ENCODE measurements at places on chromosomes 1 and 21.

- no peak for DNase-seq
These were observed 111.4 kb upstream of the CDC42BPA start for GRCh38 chr1:227429447-227430359.

DNA sequence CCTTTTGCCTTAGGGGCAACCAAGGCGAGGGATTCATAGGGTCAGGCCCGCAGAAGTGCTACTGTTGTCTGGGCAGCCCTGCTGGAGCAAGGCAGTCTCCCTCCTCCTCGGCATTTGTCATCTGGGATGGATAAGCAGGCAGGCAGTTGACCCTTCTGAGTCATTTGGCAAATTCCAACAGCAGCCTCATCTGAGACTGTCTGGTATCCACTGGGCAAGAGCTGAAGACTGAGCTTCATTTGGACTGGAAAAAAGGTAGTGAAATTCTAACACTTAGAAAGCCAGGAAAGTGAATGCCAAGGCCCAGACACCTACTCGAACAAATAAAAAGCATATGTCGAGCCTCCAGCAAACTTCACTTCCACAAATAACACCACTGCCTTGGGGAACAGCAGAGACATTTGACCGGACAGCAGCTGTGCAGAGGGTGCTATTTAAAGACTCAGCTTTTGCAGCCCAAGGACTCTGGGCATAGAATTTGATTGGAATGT lies 4.0 kb upstream of the ZBTB40 start:
- no peak for DNase-seq

GRCh38 chr1:239388578-239388977 lies 2.2 kb downstream of the CHRM3 start:
- DNase-seq, result no peak

- no peak for DNase-seq
These were observed 140.5 kb downstream of the CACNA1E start for GRCh38 chr1:181623850-181624249.

DNA sequence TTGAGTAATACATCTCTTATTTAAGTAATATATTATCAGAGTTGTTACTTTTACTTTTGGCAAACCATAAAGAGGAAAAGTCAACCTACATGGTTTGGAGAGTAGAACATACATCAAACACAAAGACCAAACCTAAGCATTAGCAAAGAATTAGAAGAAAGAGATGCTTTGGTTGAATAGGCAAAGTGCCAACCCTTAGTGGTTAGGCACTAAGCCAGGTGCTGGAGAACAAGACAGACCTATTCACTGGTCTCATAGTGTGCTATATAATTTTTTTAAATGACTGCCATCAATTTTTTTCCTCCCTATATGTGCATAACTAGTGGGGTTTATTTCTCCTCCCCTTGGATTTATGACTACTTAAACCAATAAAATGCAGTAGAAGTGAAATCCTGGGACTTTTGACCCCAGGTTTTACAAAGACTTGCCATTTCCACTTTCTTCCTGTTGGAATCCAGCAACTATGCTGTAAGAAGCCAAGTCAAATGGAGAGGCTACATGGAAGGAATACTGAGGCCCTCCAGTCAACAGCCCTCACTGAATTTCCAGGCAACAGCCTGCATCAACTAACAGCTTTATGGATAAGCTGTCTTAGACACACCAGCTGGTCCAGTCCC lies 69.8 kb upstream of the HAO2 start:
- no peak for DNase-seq

DNA sequence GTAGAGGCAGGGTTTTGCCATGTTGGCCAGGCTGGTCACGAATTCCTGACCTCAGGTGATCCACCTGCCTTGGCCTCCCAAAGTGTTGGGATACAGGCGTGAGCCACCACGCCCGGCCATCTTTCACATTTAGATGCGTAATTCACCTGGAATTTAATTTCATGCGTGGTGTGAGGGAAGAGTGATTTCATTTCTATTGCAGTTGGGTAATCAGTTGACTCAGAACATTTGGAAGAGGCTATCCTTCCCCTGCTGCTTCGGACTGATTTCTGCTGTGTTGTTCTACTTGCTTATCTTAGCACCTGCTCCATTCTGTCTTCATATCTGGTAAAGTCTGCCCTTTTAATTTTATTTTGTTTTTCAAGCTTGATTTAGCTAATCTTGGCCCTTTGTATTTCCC lies 19.1 kb downstream of the DIP2A start:
- no peak for DNase-seq

DNA sequence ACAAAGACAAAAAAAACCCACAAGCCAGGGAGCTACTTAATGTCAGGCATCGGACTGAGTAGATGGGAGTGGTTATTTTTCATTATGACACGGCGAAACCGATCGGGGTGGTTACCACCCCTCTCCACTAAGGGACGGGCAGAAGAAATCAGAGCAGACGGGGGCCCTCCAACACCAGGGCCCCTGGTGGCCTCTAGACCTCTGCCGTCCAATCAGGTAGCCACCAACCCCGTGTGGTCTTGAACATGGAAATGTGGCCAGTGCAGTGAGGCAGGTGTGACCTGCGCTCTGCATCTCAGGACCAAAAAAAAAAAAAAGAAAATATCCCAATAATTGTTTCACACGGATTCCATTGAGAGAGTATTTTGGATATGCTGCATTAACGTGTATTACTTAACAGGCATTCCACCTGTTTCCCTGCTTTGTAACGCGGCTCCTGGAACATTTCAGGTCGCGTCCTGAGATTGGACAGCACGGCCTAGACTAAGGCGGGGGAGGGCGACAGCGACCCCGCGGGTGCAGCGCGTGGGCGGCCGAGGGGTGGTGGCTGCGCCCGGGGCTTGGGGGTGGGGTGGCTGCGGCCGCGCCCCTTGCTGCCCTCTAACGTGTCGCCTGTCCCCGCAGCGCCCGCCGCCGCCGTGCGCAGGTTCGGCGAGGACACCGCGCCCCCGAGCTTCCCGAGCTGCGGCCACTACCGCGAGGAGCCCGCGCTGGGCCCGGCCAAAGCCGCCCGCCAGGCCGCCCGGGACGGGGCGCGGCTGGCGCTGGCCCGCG lies 48.3 kb downstream of the SIM2 start:
- DNase-seq, result no peak

- DNase-seq, result no peak
These were observed 1.7 kb upstream of the TNFRSF9 start for GRCh38 chr1:7942214-7942921.

DNA sequence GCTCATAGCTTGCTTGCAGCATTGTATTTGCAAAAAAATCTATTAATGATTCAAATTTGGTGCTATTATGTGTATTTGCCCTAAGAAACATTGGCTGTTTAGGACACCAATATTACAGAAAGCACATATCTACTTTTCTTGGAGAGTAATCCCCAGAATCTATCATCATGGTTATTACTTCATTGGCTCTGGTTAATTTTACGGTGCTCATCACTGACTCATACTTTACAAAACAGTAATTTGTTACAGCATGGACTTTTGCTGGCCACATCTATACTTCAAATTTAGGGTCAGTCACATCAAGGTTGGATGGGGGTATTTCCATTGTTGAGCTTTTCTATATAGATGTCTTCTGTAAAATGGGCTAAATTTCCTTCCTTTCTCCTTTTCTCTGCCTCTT lies 45.7 kb downstream of the SH3GLB1 start:
- no peak for DNase-seq
